Right atrium auricular region (tissue), 2 donors: ENCODE measurements at places on chromosomes 7 and 10.

- DNase-seq = no peak
Measured at GRCh38 chr10:29277296-29277695, 11.6 kb upstream of the LYZL1 start.

DNA sequence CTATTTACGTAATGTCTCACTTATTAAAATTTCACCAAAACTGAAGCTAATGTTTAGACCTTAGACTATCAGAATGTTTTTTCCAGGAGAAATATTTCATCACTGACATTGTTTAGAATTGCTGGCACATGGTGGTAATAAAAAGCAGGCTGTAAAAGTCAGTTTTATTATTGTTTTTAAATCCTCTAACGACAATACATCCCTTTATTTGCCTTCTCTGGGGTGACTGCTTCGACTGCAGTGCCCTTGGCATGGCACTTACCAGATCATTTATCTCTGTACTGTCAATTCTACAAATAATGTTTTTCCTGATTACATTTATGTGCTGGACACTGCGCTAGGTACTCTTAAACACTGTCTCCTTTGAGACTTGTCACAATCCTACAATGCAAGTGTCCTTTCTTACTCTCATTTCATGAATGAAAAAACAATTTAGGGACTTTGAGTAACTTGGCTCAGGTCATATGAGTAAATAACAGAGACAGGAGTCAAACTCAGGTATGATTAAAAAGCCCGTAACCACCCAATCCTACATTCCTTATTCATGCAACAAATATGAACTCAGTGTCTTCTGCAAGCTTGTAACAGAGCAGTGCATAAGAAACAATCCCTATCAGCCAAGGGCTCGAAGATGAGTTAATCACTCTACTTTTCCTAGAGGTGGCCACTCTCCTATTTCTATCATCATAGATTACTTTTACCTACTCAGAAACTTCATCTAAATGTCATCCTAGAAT, 5.6 kb upstream of the ING3 start:
- no peak for DNase-seq

GRCh38 chr7:142460402-142461117, 202.7 kb upstream of the PRSS58 start:
- DNase-seq = no peak

- no peak for DNase-seq
Measured at GRCh38 chr7:106462365-106462859, 177.6 kb upstream of the NAMPT start.

- DNase-seq = peak; percentile 91
Measured at GRCh38 chr7:79452032-79452494, 1.4 kb downstream of the MAGI2 start.

DNA sequence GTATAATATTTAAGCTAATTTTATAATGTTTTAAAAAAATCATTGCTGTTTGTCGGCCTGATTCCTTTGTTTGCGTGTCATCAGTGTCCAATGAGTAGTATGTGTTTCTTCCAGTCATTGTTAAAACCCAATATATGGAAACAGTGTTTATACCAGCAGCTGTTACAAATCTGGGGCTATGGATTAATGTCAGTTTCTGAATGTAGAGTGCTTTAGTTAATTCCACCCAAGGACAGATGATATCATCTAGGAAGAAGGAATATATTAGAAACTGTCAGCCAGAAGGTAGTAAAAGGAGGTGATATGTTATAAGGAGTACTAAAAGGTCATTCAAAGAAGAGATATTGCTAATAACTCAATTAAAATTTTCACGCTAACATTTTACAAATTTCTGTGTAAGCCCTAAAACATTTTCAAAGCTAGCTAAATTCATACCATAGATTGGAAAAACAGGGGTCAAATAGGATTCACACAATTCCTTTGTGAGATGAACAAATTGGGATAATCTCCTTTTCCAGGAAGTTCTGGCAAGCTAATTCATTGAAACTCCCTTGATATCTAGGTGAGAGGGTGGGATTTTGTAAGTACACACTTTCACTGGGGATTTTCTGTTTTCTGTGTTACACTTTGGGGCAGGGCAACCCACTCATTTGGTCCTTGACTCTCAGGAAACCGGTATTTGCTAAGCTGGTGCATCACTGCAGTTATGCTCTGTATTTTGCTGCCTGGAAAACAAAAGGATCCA, 448.8 kb downstream of the LRMDA start:
- DNase-seq = no peak

GRCh38 chr10:46294641-46295220, 7.9 kb downstream of the ANTXRL start:
- no peak for DNase-seq

DNA sequence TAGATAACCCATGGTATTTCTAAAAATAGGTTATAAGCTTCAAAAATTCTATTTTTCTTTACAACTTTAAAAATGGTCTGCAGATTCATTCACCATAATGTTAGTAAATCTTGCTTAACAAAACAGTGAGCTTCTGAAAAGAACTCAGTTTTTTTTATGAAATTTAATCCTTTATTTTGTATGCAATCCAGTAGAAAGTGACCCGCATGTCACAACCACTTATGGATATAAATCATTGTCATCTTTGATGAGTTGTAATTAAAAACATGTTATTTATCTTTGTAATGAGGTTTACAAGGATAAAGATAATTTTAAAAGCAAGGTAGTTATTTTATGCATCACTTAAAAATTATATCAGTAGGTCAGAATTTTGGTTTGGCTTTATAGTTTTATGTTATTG, 173.5 kb upstream of the SEMA3A start:
- DNase-seq = no peak

DNA sequence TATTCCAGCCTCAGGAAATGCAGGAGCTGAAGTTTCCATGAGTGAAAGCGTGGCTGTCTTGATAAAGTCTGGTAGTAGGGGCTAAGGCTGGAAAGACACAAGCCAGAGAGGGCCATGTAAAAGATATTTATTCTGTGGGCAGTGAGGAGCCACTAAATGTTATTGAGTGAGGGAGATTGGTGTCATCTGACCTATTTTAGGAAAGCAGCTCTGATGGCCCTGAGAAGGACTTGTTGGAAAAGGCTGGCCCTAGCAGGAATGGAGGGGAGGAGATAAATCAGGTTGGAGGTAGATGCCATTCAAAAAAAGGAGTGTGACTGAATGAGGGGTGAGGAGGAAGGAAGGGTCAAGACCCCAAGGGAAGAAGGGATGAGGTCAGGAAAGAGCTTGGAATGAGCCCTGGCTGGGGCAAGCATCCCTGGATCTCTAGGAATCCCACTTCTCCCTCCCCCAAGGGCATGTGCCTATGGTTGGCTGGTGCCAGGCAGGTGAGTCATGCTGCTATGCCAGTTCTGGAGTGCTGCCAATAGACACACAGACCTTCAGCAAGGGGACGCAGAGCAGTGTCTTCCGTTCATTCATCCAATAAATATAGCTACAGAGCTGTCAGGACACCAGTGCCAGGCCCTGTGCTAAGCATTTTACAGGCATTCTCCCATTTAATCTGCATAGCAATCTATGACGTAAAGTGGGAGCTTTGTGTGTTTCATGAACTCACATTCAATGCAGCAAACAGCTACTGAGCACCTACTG, 2.0 kb downstream of the ANKRD2 start:
- peak; percentile 74 for DNase-seq

DNA sequence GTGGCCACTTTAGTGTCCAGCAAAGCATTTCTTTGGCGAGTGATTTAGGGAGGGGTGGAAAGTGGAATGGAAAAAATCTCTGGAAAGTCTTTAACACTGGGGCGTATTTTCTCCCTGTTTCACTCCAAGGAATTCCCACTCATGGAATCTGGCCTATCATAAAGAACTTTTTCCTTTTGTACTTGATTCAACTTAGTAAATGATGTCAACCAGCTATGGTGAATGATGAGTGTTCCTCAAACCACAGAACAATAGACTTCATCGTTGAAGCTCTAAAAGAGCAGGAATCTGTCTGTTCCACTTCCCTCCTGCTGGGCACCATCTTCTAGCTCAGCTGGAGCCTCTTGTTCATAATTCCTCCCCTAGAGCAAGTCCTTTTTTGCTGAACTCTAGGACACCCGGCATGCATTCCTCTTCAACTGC, 66.5 kb downstream of the EPDR1 start:
- DNase-seq = no peak

GRCh38 chr7:76364198-76364584, 5.4 kb upstream of the YWHAG start:
- no peak for DNase-seq

DNA sequence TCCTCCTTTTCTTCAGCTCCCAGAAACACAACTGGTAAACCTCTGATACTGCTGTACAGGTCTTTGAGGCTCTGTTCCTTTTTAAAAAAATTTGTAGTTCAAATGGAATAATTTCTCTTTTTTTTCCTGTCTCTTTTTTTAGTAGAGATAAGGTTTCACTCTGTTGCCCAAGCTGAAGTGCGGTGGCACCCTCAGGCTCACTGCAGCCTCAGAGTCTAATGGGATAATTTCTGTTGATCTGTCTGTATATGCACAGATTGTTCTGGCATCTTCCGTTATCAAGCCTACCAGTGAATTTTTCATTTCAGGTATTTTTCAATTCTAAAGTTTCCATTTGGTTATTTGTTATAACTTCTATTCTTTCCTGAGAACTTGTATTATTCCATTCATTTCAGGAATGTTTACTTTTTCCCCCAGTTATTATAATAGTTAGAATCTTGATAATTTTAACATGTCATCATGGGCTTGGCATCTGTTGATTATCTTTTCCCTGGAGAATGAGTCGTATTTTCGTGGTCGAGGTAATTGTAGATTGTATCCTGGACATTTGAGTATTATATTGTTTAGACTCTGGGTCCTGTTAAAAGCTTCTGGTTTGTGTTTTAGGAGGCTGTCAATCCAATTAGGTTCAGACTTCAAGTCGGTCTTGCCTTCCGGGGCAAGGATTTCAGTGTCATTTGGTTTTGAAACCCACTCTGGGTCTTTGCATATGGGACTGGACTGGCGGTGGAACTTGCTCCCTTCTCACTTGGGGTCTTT, 24.5 kb downstream of the CRCP start:
- no peak for DNase-seq

DNA sequence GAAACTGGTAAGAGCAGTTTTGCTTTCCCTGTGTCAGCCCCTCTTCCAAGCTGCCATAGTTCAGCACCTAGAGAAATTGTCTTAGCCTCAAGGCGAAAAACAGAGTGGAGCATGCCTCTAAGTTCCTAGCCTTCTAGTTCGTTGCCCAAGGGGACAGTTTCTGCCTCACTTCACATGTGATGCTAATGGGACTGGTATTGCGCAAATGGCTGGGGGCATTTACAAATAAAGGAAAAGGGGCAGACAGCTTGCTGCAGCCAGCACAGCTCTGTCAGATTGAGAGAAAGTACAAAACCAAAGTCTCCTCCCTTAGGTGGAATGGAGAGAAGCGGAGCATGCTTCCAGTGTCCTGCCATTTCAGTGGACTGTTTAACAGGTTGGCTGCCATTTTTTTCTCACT, 567.7 kb downstream of the ETV1 start:
- DNase-seq = no peak

DNA sequence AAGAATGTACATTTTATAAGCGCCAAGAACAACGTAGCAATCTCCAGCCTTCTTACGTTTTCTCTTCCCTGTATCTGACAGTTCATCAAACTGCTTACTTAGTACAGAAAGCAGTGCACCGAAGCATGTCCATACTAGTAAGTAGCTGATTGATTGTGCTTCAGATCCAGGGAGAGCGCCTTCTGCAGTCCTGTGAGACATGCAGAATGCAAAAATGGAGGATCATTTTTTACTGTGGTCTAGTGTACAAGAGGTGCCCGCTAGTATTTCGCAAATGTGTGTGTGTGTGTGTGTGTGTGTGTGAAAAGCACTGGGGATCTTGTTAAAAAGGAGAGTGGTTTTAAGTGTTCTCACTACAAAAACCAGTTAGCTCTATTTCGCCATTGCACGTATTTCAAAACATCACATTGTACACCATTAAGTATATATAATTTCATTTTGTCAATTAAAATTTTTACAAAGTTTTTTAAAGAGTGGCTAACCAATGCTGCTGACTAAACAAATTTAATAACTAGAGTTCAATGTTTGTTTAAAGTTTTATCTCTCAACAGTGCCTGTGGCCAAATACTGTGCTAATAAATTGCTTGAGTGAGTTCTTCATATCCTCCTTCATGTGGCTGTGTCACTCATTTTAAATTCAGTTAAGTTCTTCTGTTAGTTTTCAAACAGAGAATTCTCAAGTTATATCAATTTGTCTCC, 99.6 kb downstream of the ZMYND11 start:
- no peak for DNase-seq

- DNase-seq = no peak
Measured at GRCh38 chr7:84122582-84123360, 71.8 kb downstream of the SEMA3A start.

GRCh38 chr7:99033765-99034164, 110.1 kb downstream of the SMURF1 start:
- peak; percentile 42 for DNase-seq

- DNase-seq = no peak
Measured at GRCh38 chr7:116526897-116527296, 2.1 kb downstream of the CAV1 start.

GRCh38 chr10:17179002-17179401, 22.5 kb downstream of the TRDMT1 start:
- no peak for DNase-seq

DNA sequence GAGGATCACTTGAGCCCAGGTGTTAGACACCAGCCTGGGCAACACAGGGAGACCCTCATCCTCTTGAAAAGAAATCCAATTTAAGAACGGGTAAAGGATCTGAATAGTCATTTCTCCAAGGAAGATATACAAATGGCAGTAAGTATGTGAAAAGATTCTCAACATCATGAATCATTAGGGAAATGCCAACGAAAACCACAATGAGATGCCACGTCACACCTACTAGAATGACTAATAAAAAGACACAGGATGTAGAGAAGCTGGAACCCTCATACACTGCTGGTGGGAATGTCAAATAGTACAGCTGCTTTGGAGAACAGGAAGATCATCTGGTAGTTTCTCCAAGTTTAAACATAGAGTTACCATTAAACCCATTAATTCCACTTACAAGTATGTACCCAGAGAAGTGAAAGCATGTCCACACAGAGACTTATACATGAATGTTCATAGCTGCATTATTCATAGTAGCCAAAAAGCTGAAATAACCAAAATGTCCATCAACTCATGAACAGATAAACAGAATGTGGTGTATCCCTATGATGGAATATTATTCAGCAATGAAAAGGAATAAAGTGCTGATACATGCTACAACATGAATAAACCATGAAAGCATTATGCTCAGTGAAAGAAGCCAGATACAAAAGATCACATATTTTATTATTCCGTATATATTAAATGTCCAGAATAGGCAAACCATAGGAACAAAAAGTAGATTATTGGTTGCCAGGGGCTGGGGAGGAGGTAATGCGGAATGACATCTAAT, 13.1 kb upstream of the ZMIZ2 start:
- DNase-seq = no peak

DNA sequence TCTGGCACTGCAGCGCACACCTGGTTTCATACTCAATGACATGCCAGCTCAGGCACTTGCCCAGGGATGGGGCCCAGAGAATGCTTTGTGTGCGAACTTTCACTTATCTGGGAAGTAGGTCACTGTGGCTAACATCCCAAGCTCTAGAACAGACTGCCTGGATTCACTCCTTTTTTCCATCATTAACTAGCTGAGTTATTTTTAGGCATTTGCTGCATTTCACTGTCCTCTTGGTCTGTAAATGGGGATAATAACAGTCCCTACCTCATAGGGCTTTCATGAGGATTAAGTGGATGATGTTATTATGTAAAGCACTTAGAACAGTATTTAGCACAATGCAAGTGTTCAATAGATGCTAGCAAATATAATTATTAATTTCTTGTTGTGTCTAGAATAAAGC, 98.7 kb upstream of the DOCK1 start:
- DNase-seq = no peak
